ENCODE measurements at places on chromosomes 3 and 15.
A peak's percentile ranks its signal among the peaks of the same experiment; 100 is the strongest.

DNA sequence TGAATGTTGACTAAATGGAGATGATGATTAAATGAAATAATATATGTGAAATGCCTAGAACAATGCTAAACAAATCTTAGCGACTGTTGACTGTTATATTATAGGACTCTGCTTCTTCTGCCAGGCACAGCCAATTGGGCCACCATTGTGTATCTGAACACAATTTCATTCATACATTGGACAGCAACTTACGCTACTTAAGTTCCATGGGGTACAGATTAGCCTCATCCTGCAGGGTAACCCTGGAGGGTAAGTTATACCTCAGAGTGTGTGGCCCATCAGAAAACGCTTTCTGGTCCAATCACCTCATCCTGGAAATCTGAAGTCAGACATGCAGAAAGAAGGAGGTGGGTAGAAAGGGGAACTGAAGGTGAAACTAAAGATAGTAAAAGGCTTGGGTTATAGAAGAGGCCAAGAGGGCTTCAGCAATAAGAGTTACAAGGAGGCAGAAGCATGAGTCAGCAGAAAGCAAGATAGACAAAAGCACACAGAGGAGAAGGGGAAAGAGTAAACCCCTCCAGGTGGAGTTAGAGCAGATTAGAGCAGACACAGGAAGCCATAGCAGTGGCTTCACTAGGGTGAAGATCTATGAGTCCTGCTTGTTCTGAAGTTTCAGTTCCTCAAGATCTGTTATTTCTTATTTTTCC lies 119.3 kb upstream of the SLC24A5 start:
- DNase-seq, result no peak

DNA sequence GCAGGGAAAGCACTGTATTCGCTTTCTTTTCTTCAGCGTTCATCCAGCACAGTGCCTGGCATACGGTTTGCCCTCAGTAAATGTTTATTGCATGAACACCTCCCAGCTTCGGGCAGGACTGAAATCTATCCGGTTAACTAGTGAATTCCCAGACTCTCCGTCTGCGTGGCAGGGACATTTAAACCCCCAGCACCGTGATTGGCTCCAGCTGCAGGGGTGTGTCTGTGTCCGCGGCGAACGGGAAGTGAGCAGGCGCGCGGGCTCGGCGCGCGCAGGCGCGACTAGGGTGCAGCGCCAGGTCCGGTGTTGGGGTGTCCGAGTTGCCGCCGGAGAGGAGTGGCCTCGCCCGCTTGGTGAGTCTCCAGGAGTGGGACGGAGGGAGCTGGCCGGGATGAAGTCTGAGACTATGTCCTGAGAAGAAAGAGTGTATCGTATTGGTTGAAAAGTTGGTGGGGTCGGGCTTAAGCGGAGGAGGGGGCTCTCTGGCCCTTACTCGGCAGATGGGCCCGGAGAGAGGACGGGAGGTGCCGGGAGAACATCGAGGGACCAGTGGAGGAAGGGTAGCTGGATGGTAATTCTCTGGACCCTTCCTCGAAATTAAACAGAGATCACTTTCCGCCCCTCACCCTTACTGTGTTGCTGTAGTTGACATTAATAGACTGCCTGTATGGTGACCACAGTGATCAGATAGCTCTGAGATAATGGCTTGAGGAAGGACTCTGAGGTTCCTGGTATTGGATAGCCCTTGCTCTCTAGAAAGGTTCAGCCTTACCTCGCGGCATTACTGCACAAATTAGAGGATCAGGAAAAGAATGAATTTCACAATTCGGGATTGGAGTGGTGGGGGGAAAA lies at the start of gene SNAP23:
Gene SNAP23, plus strand, starts transcription at position 274 of the 852 bp plus-strand sequence. CDS start 16,213 bp downstream, outside the sequence.
- DNase-seq, result peak; percentile 64

DNA sequence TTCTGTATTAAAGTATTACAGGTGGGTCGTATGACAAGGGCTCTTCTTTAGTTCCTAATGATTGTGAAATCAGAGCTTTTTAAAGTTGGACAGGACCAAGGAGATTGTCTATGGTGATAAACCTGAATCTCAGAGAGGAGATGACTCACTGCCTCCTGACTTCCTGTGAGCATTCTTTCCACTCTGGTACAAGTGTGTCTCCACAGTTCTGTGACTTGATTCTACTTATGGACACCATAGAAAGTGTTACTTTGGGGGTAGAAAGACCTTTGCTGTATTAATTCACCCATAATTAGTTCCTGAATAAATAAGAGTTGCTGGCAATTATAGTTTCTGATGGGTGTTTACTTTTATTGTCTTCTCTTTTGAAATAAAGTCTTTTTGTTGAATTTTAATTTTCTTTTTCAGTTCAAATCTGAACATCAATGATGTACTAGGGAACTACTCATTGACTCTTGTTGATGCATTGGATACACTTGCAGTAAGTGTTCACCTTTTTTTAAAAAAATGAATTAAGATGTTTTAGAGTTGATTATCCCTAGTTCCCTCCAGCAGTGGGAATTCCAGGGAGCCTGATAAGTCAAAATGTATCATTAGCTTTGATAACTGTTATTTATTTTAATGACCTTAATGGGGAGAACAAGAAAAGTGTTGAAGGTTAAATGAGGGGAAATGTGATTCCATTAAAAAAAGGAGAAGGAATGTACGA lies 7.4 kb downstream of the EDEM1 start:
- no peak for DNase-seq

- DNase-seq, result no peak
Measured at GRCh38 chr3:71461114-71461513, 122.4 kb downstream of the FOXP1 start.

- DNase-seq, result no peak
Measured at GRCh38 chr3:154430014-154430413, at the start of gene GPR149. Gene GPR149 (minus strand): TSS chr3:154430190. CDS start chr3:154429615, 575 bp downstream.

- no peak for DNase-seq
Measured at GRCh38 chr3:27939940-27940339, 217.8 kb upstream of the EOMES start.

DNA sequence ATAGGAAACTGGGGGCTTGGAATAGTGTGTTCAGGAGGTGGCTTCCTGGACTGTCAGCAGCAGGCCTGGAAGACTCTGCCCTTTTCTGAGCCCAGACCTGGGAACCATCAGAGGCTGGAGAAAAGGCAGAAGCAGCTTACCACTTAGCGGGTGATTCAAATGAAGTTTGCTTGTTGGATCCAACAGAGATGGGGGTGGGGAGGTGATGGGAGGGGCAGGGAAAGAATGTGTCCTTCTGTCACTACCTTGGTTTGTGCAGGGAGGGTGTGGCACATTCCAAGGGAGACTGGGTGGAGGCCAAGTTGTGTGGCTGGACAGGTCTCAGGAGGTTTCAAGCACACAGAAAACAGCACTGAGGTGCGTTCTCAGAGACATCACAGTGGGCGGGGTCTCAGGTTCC lies 58.8 kb downstream of the TRAK1 start:
- DNase-seq, result no peak

GRCh38 chr3:173109143-173109542 lies 31.9 kb downstream of the SPATA16 start:
- no peak for DNase-seq

- no peak for DNase-seq
Measured at GRCh38 chr3:130384476-130385025, 39.1 kb downstream of the COL6A5 start.

GRCh38 chr3:73796382-73796781 lies 171.6 kb upstream of the PDZRN3 start:
- DNase-seq, result no peak

DNA sequence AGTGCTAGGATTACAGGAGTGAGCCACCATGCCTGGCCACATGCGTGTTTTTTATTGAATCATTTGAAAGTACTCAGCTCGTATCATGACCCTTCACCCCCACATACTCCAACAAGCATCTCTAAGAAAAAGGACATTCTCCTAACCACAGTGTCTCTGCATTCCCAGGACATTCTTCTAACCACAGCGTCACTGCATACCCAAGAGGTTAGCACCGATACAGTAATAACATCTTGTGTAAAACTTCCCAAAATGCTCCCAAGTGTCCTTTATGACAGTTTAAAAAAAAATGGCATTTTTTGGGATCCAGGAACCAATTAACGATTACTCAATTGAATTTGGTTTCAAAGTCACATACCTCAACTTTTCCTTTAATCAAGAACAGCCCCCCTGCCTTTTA lies 39.6 kb downstream of the FLNB start:
- no peak for DNase-seq

- no peak for DNase-seq
Measured at GRCh38 chr3:171782617-171783016, 27.7 kb downstream of the PLD1 start.

DNA sequence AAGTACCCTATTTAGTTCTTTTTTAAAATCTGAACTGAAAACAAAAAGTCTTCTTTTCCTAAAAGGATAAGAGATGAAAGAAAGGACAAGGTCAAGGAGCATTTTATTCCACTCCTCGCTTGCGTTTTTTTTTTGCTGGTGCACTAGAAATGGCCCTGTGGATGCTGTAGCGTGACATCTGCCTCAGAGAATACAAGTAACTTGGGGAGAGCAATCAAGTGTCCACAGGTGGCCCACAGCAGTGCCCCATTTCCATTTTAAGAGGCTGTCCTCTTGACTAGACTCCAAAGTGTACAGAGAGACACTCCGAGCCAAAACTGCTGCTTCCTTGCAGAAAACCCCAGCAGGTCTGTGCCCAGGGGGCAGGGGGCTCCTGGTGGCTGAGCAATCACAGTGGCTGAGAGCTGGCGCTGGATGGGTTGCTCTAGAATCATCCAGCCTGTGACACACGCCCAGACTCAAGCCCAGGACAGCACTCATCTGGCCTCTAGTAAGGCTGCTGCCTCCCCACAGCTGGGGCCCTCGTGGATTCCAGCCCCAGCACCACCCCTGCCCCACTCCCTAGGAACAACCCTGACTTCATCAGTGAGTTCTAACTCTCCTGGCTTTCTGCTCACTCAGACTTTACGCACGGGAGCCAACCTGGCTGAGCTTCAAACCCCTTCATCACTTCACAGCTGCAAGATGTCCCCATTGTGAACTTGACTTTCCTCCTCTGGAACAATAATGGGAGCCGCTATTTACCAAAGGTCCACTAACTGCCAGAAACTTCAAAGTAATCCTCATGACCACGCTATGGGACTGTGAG lies 71.1 kb upstream of the SPATA12 start:
- no peak for DNase-seq

DNA sequence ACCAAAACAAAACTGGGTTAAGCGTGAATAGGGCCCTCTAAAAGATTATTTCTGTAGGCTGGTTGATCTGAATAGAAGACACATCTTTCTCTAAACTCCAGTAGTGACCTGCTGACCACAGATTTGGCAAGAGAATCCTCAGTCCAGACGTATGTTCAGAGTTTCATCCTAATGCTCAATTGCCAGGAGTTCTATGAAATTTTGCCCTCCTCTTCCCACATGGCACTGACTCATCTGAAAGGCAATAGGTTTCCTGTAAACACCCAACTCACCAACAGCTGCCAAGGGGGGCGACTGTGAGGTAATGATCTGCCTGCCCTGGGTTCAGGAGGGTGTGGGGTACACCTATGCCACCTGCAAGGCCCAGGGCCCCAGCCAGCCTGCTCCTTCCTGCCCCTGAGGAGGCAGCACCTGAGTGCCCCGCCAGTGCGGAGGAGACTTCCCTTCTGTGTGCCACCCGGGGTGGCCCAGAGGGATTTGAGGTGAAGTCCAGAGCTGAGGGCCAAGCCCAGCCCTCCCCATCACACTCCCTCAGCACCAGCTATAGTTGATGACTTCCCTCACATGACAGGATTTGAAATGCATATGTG lies 8.4 kb upstream of the PLA2G4D start:
- DNase-seq, result no peak

- DNase-seq, result no peak
Measured at GRCh38 chr15:34023907-34024306, 15.1 kb downstream of the AVEN start.

DNA sequence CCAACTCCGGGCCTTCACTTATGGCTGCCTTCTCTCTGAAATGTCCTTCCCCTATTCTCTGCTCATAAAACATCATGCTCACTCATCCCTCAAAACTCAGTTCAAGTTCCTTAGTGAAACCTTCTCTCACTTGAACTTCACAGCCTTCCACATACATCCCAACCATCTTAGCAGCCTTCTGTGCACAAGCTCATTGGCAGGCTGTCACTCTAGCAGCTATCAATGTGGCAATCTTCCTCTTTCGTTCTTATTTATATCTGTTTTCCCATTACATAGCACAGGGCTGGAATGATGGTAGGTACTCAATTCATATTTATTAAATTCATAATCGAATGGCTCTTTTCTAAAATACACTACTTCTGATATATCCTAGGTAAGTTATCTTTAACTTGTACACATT lies 66.4 kb upstream of the MCTP2 start:
- no peak for DNase-seq

GRCh38 chr3:141379250-141379966 lies 11.1 kb downstream of the ZBTB38 start:
- DNase-seq, result no peak

- DNase-seq, result no peak
Measured at GRCh38 chr15:25712961-25713355, 150.2 kb downstream of the ATP10A start.

DNA sequence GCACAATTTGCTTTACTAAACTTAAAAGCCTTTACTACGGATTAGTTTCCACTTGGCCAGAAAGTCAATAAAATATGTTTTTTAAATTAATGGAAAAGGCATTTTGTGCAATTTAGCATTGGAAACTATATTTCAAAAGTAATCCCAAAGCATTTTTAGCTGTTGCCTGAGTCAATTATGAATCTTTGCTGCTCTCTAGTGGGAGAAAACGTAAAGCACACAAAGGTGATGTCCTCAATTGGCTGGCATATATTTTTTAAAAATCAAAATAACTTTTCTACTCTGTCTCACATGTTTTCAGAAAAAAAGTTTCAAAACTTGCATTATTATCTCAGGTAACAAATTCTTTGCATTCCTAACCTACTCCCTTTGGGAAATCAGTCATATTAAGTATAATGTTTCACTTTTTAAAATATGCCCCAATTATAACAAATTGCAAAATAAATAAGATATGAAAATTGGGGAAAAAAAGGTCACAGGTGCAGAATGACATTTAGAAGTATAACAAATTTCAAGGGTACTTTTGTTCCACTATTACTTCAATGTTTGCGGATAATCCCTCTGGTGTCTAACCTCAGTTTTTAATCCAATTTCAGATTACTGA lies 47.2 kb upstream of the TEX55 start:
- DNase-seq, result no peak

DNA sequence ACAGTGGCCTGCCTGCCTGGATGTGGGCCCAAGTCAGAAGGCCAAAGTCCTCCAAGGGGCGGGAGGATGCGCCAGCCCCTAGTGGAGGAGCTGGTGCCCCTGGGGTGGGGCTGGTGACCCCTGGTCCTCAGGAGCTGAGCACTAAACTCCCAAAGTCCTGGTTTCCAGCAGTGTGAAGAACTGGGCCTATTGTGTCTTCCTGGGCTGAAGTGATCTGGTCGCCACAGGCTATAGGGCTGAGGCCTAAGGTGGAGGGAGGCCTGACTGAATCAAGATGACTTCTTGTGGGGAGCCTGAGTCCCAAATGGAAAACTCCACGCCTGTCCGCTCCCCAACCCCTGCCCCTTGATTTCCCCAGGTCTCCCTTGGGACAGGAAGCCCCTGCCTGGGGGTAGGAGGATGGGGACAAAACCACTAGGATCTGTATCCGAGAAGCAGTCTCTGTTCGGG lies 753 bp upstream of the FES start:
- no peak for DNase-seq

- no peak for DNase-seq
Measured at GRCh38 chr3:184345317-184346144, 8.1 kb downstream of the FAM131A start.

- no peak for DNase-seq
Measured at GRCh38 chr3:113828600-113828999, 10.0 kb upstream of the GRAMD1C start.

- DNase-seq, result no peak
Measured at GRCh38 chr15:68612979-68613740, 34.4 kb downstream of the CORO2B start.
